Vagina (tissue), 2 donors: ENCODE measurements at places on chromosomes 11 and 22. TPM values are rescaled to one million over a fixed set of nuclear protein-coding genes. Genes with fewer than 3 reads are reported as not detected.

- no peaks in the 10 kb centered on the region for H3K4me1 ChIP-seq
- H3K27ac ChIP-seq = no peak overlapping the region
- H3K4me3 ChIP-seq = no peak overlapping the region
- H3K36me3 ChIP-seq = no peaks in the 10 kb centered on the region
Observed at GRCh38 chr11:5923427-5923776, 18.6 kb upstream of the OR56A3 start.

DNA sequence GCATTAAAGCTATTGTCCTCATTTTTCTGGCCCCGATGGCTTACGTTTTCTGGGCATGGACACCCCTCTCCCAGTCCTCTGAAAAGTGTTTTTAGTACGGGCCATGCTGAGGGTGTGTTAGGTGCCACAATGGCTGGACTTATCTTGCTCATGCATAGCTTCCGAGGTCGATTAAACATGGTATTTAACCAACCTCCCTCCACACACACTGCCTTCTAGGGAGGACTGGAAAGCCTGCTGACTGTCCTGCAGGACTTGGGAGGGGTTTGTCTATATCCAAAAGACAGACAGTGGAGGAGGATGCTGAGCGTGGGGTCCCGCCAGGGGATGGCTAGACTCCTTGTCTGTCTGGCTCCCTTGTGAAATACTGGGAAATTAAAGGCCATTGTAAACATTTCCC, 95.3 kb downstream of the FBXO7 start:
- H3K27ac ChIP-seq = no peak overlapping the region
- no peaks in the 10 kb centered on the region for H3K27me3 ChIP-seq
- H3K4me3 ChIP-seq = no peak overlapping the region
- H3K4me1 ChIP-seq = peaks cover 5% of the 10 kb centered on the region
- H3K36me3 ChIP-seq = no peaks in the 10 kb centered on the region

GRCh38 chr22:19806213-19807160, 45.9 kb downstream of the TBX1 start:
- H3K27ac ChIP-seq = no peak overlapping the region
- peaks cover 38% of the 10 kb centered on the region for H3K4me1 ChIP-seq
- no peak for DNase-seq
- no peak overlapping the region for H3K4me3 ChIP-seq
- no peaks in the 10 kb centered on the region for H3K27me3 ChIP-seq

DNA sequence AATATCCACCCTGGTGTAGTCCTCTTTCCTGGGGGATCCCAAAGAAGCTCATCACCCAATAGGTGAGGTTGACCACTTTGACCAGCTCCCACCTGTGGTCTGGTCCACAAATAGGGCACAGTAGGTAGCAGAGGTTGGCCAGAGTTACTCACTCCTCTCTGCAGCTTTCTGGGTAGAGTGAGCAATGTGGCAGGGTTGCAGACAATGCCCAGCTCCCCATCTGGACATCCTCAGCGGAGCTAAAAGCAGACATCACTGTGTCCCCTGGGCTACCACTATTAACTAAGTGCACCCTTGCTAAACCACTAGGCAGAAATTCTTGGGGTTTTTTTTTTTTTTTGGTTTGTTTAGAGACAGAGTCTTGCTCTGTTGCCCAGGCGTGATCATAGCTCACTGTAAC, 48.4 kb upstream of the TP53I11 start:
- H3K27ac ChIP-seq = no peak overlapping the region
- no peaks in the 10 kb centered on the region for H3K4me1 ChIP-seq
- no peaks in the 10 kb centered on the region for H3K27me3 ChIP-seq
- no peak overlapping the region for H3K4me3 ChIP-seq
- DNase-seq = no peak
- H3K36me3 ChIP-seq = no peaks in the 10 kb centered on the region

- H3K4me3 ChIP-seq = no peak overlapping the region
- no peak overlapping the region for H3K27ac ChIP-seq
- no peak for DNase-seq
- no peaks in the 10 kb centered on the region for H3K4me1 ChIP-seq
- H3K36me3 ChIP-seq = no peaks in the 10 kb centered on the region
- no peaks in the 10 kb centered on the region for H3K27me3 ChIP-seq
Observed at GRCh38 chr22:27370269-27370668, 431.3 kb downstream of the MN1 start.

DNA sequence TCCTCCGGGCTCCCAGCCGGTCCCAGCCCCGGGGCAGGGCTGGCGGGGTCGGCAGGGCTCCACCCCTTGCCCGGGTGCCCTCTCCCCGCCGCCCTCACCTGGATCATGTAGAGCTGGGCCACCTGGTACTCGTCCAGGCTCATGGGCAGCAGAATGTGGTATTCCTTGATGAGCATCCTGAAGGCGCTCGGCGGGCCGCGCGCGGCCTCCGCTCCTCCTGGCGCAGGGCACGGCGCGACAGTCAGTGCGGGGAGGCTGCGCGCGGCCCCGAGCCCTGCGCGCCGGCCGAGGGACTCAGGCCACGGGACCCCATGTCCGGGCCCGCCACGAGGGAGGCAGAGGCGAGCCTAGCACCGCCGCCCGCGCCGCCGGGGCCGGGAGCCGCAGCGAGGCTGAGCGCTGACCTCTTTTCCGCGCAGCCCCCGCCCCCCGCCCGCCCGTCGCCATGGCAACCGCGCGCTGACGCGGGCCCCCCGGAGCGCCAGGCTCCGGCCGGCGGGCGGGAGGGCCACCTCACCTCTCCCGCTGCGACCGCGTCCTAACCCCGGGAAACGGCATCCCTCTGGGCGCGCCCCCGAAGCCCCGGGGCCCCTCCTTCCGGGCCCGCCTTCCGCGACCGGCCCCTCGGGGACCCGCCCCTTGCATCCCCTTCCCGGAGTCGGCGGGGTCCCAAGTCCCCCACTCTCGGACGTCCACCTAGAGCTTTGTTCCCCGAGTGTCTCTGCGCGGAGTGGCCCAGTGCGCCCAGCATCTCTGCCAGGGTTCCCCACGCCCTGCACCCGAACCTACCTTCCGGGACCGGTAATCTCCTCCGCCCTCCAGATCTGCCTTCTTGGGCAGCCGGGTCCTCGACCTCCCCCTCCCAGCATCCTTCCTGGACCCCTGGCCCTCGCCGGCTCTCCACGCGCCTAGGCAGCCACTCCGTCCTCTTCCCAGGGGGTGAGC, 886 bp downstream of the PITPNM1 start:
- no peaks in the 10 kb centered on the region for H3K27me3 ChIP-seq
- H3K36me3 ChIP-seq = no peaks in the 10 kb centered on the region
- peak overlapping the region; percentile 94 for H3K27ac ChIP-seq
- H3K4me3 ChIP-seq = peak overlapping the region; percentile 57
- no peak for DNase-seq

DNA sequence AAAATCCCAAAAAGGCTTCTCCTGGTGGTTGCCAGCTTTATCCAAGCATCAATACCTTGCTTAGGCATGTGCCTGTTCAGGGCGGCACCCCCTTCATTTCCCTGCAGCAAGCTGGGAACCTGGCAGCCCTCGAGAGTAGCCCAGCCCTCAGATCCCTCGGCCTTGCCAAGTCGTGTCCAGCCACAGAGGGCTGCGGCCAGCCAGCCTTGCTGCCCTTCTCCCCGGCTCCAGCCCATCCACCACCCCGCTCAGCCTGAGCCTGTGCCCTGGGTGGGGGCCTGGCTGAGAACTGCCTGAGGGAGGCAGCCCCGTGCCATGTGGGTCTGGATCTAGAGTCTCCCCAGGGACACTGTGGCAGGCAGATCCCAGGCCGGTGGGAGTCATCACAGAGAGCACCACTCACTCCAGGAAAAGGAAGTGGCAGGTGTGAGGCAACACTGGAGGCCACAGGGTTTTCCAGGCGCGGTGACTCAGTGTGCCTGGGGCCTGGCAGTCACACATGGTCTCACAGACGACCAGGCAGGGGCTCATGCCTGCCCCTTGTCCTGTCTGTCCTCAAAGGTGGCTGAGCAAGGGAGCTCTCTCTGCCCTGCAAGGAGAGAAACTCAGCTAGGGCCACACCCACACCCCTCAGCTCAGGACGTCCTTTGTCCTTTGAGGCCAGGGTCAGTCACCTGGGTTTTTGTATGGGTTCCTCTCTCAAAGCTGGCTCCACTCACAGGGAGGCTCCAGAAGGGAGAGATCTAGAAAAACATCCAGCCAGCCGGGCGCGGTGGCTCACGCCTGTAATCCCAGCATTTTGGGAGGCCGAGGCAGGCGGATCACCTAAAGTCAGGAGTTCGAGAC, 12.2 kb upstream of the CDC42BPG start:
- H3K4me1 ChIP-seq = peaks cover 43% of the 10 kb centered on the region
- peak overlapping the region; percentile 79 for H3K27ac ChIP-seq
- no peaks in the 10 kb centered on the region for H3K27me3 ChIP-seq

- no peak overlapping the region for H3K4me3 ChIP-seq
- H3K36me3 ChIP-seq = no peaks in the 10 kb centered on the region
- H3K27ac ChIP-seq = no peak overlapping the region
Observed at GRCh38 chr11:95291946-95292345, 60.9 kb upstream of the SESN3 start.

GRCh38 chr22:35310556-35311550, 11.2 kb downstream of the TOM1 start:
- H3K36me3 ChIP-seq = no peaks in the 10 kb centered on the region
- peaks cover 77% of the 10 kb centered on the region for H3K4me1 ChIP-seq
- no peaks in the 10 kb centered on the region for H3K27me3 ChIP-seq
- no peak overlapping the region for H3K27ac ChIP-seq
- H3K4me3 ChIP-seq = no peak overlapping the region

DNA sequence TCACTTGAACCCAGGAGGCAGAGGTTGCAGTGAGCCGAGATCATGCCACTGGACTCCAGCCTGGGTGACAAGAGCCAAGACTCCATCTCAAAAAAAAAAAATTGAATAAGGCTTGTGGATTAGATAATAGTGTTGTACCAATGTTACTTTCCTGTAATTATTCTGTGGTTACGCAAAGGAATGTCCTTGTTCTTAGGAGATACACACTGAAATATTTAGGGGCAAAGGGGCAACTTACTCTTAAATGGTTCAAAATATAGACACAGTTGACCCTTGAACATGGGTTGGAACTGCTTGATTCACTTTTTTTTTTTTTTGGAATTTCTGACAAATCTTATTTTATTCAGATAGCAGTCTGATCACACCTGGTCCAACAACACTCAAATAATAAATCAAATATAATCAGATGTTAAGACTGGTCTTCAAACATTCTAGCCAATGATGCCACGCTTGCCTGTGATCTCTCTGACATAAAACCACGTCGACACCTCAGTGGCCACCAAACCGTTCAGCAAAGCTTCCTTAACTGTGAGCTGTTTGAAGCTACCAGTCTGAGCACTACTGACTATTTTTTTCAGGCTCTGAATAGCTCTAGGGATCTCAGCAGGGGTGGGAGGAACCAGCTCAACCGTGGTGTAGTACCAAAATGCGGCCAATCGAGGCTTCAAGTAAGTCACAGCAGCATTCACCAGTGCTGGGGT, 710 bp downstream of the ATP5MGL start:
- peaks cover 7% of the 10 kb centered on the region for H3K36me3 ChIP-seq
- no peaks in the 10 kb centered on the region for H3K27me3 ChIP-seq
- no peak overlapping the region for H3K27ac ChIP-seq

GRCh38 chr11:41190437-41191082, 268.9 kb downstream of the LRRC4C start:
- no peaks in the 10 kb centered on the region for H3K36me3 ChIP-seq
- H3K4me1 ChIP-seq = no peaks in the 10 kb centered on the region
- H3K4me3 ChIP-seq = no peak overlapping the region

- DNase-seq = no peak
- no peak overlapping the region for H3K27ac ChIP-seq
- H3K4me3 ChIP-seq = no peak overlapping the region
- H3K27me3 ChIP-seq = no peaks in the 10 kb centered on the region
- no peaks in the 10 kb centered on the region for H3K4me1 ChIP-seq
- no peaks in the 10 kb centered on the region for H3K36me3 ChIP-seq
Observed at GRCh38 chr11:15507592-15507991, 392.9 kb downstream of the INSC start.

- DNase-seq = no peak
- no peaks in the 10 kb centered on the region for H3K4me1 ChIP-seq
- H3K36me3 ChIP-seq = no peaks in the 10 kb centered on the region
Observed at GRCh38 chr11:34012734-34013133, 38.8 kb upstream of the CAPRIN1 start.

DNA sequence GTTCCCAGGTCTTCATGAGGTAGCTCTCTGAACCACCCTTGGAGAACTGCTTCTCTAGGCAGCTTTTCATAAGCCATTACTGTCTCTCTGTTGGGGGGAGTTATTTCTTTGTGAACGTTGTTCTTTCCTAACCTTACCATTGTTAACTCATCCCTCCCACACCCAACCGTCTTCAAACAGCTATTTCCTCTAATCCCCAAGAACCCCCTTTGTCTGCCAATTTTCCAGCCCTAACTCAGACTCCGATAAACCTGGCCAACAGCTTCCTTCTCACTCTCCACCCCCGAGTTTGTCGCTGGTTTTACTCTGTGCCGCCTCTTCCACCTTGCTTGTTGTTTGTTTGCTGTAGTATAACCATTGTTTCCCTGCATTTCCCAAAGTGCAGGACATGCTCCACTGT, 131.5 kb downstream of the CCDC34 start:
- DNase-seq = no peak
- no peak overlapping the region for H3K27ac ChIP-seq
- no peaks in the 10 kb centered on the region for H3K27me3 ChIP-seq
- no peak overlapping the region for H3K4me3 ChIP-seq
- peaks cover 30% of the 10 kb centered on the region for H3K4me1 ChIP-seq

GRCh38 chr11:66011785-66012303, at the start of gene CST6:
Gene CST6, plus strand, starts transcription at chr11:66012008. Its CDS starts 37 bp downstream, at chr11:66012045.
- no peaks in the 10 kb centered on the region for H3K36me3 ChIP-seq
- no peak for DNase-seq

DNA sequence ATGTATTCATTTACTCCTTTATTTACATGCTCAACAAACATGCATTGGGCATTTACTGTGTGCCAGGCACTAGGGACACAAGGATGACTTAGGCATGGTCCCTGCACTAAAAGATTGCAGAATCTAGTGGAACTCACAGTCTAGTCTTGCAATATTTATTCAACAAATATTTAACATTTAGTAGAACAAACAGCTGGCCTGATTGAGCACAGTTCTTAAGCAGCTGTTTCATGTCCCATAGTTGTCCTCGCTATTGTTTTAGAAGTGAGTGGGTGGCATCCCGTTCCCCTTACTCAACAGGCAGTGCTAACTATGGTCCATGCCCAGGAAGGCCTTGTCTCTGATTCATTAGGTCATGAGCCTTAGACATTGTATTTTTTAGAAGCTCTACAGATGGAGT, 459.9 kb upstream of the CADM1 start:
- no peak overlapping the region for H3K4me3 ChIP-seq
- H3K36me3 ChIP-seq = no peaks in the 10 kb centered on the region
- no peak overlapping the region for H3K27ac ChIP-seq
- H3K4me1 ChIP-seq = no peaks in the 10 kb centered on the region
- no peaks in the 10 kb centered on the region for H3K27me3 ChIP-seq

- peak; percentile 56 for DNase-seq
- peaks cover 7% of the 10 kb centered on the region for H3K4me1 ChIP-seq
- no peak overlapping the region for H3K4me3 ChIP-seq
Observed at GRCh38 chr22:35735542-35735941, 17.9 kb downstream of the APOL5 start.

- no peak overlapping the region for H3K4me3 ChIP-seq
- no peaks in the 10 kb centered on the region for H3K36me3 ChIP-seq
- peaks cover 7% of the 10 kb centered on the region for H3K4me1 ChIP-seq
- H3K27ac ChIP-seq = no peak overlapping the region
Observed at GRCh38 chr22:24681236-24681635, 78.2 kb downstream of the GGT1 start.

GRCh38 chr11:75345455-75346160, 5.9 kb downstream of the ARRB1 start:
- no peaks in the 10 kb centered on the region for H3K27me3 ChIP-seq
- H3K27ac ChIP-seq = peak overlapping the region; percentile 95
- H3K36me3 ChIP-seq = no peaks in the 10 kb centered on the region

The UBQLN3 gene
- total RNA-seq = not detected

The PTPRCAP gene
- 18.2 TPM for total RNA-seq

The OR8B8 gene
- total RNA-seq = not detected

The MS4A6A gene
- 30.7 TPM for total RNA-seq

The USP2 gene
- total RNA-seq = 2.5 TPM

The PNPLA5 gene
- total RNA-seq = not detected

The OR2AT4 gene
- total RNA-seq = not detected

The RAG1 gene
- 0.25 TPM for total RNA-seq

The P2RY6 gene
- 2.0 TPM for total RNA-seq
